Thoracic aorta (tissue), 2 donors: ENCODE measurements at places on chromosomes 12 and 14.

DNA sequence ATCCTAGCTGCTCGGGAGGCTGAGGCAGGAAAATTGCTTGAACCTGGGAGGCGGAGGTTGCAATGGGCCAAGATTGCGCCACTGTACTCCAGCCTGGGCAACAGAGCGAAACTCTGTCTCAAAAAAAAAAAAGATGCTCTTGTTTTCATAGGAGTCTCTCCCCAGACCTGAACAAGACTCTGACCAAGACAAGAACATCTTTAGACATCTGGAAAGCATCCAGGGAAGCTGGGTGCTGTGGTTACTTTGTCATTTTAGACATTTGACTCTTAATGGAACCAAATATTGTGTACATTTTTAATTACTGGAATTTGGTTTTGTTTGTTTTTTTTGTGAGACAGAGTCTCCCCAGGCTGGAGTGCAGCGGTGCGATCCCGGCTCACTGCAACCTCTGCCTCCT lies 21.1 kb upstream of the ATF1 start:
- no peak for DNase-seq

DNA sequence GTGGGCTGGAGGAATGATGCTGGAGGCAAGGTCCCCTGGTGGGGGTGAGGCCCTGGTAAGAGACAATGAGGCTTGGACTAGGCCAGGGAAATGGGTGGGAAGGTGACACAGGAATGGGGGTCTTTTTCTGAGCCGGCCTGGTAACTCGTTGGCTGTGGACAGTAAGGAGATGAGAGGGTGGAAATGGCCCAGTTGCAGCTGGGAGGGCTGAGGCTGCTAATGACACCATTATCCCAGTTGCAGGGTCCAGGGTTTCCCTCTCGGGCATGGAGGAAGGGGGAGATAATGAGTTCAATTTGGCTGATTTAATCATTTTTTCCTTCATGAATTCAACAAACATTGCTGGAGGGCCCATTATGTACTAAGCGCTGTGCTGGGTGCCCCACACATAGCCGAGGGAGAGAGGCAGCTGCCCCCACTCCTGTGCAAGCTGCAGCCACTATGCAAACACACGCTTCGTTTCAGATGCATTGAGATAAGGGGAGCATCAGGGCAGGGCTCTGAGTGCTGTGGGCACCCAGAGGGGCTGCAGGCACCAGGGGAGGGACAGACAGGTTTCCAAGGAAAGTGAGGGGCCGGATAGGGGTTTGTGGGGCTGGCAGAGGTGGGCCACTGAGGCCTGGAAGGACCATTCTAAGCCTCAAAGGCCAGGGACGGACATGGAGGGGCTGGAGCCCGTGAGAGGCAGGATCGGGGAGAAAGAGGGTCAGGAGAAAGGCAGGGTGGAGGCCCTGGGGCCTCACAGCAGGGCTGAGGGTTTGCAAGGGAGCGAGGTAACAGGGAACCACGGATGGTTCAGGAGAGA lies 43.2 kb upstream of the MEG3 start:
- DNase-seq = no peak

DNA sequence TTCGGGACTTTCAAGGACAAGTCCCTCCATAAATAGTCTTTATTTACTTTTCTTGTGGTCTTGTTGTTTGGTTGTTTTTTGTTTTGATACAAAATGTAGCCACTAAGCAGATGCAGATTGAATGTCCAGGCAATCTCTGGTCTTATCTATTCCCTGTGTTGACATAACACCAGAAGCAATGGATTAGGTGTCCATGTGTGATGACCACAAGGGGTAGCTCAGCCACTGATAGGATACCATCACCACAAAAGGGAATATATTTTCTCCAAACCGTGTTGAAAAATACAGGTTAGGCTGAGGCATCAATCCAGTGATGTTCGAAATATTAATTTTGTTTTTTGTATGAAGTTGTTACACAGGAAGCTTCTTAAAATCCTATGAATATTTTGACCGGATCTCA lies 196.3 kb downstream of the EPS8 start:
- DNase-seq = no peak

DNA sequence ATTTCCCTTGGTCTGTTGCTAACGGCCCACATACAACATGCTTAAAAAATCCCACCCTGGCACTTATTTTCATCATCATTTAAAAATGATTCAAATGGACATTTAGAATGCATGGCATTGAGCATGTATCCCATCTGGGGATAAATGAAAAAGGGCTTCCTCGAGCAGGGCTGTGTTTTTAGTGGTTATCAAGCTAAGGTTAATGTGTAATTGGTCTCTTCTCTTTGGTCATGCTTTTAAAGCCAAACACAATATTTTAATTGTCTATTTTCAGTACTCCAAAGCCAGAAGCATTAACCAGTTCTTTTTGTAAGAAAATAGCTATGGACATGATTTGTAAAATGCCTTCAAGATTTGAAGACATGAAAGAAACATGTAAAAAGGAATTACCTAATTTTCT lies 1.9 kb upstream of the TRHDE start:
- DNase-seq = no peak

- DNase-seq = no peak
Observed at GRCh38 chr12:123571343-123571813, 13.0 kb upstream of the TMED2 start.

- no peak for DNase-seq
Observed at GRCh38 chr12:69423037-69423905, 46.9 kb upstream of the FRS2 start.

DNA sequence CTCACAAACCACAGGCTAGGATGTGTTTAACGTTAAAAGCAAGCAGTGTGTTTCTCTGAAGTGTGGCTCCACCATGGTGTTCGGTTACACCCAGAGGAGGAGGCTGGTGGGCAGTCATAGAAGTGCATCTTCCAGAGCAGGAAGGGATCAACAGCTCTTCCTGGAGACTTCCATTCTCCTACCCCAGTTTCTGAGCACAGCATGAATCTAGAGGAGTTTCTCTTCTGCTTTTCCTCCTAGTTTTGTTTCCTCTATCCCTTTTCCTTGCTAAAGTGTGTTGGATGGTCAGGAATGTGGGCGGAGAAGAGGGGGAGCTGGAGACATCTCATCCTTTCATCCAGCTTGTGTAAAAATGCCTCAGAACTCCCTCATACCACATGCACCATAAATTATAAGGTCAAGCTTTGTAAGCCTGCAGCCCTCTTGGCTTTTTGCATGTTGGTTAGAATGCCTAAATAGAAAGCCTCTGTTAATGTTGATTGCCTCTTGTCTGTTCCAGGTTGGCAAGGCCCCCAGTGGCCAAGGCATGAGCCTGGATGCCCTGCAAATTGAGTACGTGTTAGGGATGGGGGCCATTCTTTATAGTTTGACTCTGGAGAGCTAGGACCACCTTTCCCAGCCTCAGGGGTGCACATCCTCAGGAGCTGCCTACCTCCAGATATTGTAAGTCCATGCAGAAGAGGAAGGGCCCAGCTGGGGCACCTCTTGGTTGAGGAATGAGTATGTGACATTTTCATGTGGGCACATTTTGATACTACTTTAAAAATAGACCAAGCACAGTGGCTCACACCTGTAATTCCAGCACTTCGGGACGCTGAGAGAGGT lies 4.0 kb upstream of the CKAP4 start:
- no peak for DNase-seq

DNA sequence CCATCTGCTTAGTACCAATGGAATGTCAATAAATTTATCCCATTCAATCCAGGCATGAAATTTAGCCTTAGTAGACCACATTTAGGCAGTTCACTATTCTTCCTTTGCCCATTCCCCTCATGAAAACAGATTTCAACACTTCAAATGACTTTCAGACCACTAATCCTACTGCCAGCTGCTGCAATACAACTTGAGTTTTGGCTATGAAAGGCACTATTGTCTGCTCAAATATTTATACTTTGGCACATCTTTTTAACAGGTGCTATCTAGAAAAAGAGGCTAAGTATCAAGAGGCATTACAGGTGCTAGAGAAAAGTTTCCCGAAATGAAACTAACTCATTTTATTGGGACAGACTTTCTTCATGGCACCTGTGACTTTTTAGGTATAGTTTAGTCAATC lies 499.8 kb downstream of the C12orf50 start:
- DNase-seq = no peak

DNA sequence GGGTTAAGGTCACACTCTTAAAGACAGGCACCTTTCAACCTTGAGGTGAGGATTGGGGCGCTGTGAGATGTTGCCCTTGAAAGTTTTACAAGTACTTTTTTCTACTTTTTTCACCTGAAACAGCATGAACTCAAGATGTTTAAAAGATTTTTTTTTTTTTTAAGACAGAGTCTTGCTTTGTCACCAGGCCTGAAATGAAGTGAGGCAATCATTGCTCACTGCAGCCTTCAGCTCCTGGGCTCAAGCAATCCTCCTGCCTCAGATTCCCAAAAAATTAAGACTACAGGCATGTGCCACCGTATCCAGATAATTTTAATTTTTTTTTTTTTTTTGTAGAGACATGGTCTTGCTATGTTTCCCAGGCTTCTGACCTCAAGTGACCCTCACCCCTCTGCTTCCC lies 243.9 kb downstream of the DIO2 start:
- DNase-seq = no peak

GRCh38 chr12:111121840-111122239 lies 201.5 kb upstream of the MYL2 start:
- DNase-seq = no peak

DNA sequence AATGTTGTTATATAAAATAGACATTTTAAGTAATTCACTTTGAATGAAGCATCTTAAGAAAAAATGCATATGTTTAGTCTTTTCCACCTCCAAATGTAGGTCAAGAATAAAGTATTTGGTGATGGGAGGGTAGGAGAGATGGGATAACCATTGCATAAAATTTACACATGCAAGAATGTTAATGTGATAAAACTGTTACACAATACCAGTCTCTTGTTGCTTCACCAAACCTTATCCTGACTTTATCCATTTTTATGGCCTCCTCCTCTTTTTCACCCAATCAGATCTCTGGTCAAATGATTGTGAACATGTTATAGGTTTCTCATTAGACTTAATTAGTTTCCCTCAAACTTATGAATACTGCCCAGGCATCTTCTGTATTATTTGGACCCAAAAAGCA lies 994.5 kb upstream of the FLRT2 start:
- DNase-seq = no peak

DNA sequence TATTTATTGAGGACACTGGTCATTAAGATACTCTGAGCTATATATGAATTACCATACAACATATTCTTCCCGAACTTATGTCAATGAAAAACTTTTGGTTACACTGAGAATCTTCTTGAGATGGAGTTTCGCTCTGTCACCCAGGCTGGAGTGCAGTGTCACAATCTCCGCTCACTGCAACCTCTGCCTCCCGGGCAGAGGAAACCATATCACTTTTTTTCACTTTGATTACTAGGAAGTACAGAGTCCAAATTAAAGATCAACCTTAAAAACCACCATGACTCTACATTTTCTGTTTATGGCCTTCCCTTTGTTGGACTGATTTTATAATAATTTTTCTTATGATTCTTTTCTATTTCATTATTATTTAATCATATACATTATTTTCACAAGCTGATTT lies 336.5 kb downstream of the FSCB start:
- no peak for DNase-seq

DNA sequence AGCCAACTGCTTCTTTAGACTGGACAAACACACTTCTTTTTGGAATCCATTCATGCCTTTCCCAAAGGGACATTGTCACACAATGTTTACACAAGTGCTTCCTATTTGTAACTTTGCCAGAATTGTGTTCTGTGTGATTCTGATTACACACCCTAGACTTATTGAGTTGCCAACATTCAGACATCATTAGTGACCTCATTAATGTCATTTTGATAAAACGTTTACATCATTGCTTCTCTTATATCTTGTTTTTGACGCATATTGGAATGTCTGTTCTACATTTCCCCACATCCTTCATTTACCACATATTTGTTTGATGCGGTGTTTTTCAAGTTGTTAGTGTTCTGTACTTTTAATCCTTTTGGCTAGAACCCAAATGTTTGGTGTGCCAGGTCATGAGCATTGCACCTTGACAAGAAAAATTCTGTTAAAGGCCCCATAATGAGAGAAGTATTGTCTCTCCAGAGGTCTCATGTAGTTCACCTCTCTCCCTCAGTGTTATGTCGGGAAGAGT lies 305.5 kb downstream of the AEBP2 start:
- DNase-seq = no peak

- DNase-seq = no peak
Observed at GRCh38 chr12:10453156-10453555, at the start of gene KLRC1. TSS of gene KLRC1 (minus strand) at chr12:10453377. CDS start at chr12:10451156, 2,221 bp downstream.

- DNase-seq = no peak
Observed at GRCh38 chr14:42710071-42710470, 1103.4 kb downstream of the LRFN5 start.

GRCh38 chr12:7624478-7624877 lies 41.2 kb downstream of the APOBEC1 start:
- no peak for DNase-seq

- no peak for DNase-seq
Observed at GRCh38 chr12:130127532-130127911, 34.7 kb upstream of the FZD10 start.

GRCh38 chr14:70181276-70181675 lies 7.5 kb downstream of the SLC8A3 start:
- no peak for DNase-seq

DNA sequence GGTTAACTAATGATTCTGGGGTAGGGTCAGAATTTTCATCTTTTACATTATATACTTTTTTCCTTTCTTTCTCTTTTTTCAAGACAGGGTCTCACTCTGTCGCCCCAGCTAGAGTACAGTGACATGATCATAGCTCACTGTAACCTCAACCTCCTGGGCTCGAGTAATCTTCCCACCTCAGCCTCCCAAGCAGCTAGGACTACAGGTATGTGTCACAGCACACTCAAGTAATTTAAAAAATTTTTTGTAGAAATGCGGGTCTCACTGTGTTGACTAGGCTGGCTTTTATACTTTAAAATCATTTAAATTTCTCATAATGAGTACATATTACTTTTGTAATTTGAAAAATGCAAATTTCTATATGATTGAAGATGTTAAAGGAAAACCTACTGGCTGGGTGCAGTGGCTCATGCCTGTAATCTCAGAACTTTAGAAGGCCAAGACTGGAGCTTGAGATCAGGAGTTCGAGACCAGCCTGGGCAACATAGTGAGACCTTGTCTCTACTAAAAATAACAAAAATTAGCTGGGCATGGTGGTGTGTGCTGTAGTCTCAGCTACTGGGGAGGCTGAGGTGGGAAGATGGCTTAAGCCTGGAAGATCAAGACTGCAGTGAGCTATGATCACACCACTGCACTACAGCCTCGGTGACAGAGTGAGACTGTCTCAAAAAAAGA lies 25.7 kb downstream of the R3HDM2 start:
- no peak for DNase-seq

DNA sequence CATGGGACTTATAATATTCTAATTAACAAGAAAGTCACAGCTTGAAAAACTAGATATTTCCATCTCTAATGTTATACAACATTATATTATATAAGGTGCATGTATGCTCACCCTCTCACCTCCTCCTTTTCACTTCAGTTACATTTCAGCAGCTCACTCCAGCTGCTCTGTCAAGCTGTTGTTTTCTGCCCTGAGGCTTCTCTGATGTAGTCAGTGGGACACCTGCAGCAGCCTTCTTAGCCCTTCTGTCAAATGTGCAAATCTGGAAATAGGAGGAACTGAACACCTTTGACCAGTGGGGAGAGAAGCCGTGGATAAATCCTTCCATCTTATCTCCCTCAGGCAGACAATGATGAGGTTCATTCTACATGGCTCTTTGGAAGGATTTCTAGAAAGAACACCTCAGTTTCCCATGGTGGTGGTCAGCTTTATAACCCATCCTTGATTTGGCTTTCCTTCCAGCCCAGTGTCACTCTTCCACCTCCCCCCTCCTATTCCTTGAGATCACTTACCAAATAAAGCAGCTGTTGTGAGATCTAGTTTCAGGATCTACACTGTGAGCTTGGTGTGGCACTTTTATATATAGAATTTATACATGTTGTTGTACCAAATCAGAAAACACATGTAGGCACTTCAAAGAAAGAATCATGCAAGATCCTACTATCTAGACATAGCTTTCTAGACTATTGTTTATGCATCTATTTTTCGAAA lies 79.6 kb upstream of the STK38L start:
- no peak for DNase-seq
